ENCODE measurements at places on chromosomes 11 and 22.

DNA sequence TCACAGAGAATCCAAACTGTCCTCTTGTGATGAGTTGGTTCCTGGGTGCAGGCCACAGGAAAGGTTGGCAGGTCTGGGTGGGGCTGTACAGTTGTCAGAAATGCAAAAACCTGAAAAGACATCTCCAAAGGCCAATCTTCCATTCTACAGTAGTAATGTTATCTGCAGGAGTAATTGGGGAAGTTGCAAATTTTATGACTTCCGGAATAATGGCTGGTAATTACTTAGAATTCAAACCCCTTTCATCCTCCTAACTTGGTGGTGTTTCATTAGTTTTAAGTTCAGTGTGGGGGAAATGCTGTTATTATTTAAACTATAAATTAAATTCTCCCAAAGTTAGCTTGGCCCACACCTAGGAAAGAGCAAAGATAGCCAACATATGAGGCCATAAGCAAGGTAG is 64.7 kb upstream of the FAT3 start:
- ATAC-seq: no peak

DNA sequence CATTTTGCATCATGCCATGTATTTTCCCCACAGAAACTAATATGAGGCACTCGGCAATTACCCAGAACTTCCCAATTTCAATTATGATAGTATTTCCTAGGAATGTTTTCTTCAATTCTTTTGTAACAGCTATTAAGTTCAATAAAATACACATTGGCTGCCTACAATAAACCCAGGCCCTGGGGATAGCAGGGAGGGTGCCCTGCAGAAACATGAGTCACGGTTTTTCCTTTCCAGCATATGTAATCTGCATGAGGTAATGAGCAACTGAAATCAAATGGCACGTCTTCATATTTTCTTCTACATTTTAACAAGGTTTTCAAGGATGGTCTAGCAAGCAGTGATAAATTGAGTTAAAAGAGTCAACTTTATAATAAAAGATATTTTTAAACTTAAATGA is 32.0 kb downstream of the GUCY1A2 start:
- no peak for ATAC-seq

GRCh38 chr11:3947061-3947460 is 91.6 kb downstream of the STIM1 start:
- ATAC-seq: peak; percentile 86

DNA sequence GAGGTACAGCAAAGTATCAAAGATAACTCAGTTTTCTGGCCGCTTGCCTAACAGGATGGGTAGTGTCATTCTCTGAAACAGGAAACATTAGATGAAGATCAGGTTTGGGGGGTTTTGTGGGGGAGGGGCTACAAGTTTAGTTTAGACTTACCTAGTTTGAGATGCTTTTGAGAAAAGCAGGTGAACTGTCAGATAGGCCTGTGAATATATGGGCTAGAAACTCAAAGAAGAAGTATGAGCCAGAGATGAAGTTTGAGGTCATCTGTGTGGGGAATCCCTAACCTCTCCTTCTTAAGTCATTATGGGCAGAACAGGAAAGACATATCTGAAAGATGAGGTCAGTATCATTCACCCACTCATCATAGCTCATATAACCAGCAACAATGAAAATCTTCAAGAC is 11.9 kb downstream of the HOATZ start:
- ATAC-seq: no peak
